A549 treated with CpdA at 1 μM for 4 hours (cell line): ENCODE measurements at places on chromosomes 11 and 22. TPM values are rescaled to one million over a fixed set of nuclear protein-coding genes. Genes with fewer than 3 reads are reported as not detected.

Gene CCDC117
- 9.7 to 12.9 TPM (median 12.0 TPM) in 5 replicates for total RNA-seq

Gene PRRG4
- total RNA-seq: 0.56 to 0.73 TPM (median 0.58 TPM) in 5 replicates

Gene F2
- total RNA-seq: 1.9 to 2.6 TPM (median 2.1 TPM) in 5 replicates

Gene PRDM10
- total RNA-seq: 2.1 to 2.5 TPM (median 2.1 TPM) in 5 replicates

Gene NOX4
- total RNA-seq: not detected in 5 replicates

Gene LGALS1
- 1,299 to 1,423 TPM (median 1,303 TPM) in 5 replicates for total RNA-seq
